Left ventricle myocardium superior (tissue), 1 donor: ENCODE measurements at places on chromosomes 12 and 14.

DNA sequence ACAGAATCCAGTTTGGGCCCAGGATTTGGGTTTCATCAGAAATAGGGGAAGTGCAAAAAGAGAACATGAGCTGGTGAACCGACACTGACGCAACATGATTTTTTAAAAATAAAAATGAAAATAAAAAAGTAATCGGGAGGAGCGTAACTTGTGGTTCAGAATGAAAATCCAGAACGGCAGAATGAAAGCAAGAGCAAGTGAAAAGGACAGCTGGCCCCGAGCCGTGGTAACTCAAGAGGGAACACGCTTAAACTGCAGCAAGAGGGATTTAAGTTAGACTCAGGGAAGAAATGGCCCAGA, 1.6 kb downstream of the SLC6A12 start:
- no peak for DNase-seq

DNA sequence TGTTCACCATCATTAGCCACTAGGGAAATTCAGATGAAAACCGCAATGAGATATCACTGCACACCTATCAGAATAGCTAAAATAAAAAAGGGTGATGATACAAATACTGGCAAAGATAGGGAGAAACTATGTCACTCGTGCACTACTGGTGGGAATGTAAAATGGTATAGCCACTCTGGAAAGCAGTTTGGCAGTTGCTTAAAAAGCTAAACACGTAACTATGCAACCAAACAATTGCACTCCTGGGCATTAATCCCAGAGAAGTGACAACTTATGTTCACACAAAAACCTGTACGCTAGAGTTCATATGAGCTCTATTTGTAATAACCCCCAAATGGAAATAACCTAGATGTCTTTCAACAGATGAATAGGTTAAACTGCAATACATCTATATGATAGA, 35.4 kb downstream of the GPR135 start:
- no peak for DNase-seq

DNA sequence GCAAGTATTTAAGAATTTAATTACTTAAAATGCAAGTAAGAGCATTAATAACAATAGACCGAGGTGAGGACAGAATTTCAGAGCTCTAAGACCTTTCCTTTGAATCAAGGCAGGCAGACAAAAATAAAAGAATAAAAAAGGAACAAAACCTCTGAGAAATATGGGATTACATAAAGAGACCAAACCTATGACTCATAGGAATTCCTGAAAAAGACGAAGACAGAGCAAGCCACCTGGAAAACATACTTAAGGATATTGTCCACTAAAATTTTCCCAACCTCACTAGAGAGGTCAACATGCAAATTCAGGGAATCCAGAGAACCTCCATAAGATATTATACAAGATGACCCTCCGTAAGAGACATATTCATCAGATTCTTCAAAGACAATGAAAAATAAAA, 325.1 kb downstream of the AEBP2 start:
- no peak for DNase-seq

- no peak for DNase-seq
These were observed 130.6 kb downstream of the RALGAPA1 start for GRCh38 chr14:35678403-35679028.

DNA sequence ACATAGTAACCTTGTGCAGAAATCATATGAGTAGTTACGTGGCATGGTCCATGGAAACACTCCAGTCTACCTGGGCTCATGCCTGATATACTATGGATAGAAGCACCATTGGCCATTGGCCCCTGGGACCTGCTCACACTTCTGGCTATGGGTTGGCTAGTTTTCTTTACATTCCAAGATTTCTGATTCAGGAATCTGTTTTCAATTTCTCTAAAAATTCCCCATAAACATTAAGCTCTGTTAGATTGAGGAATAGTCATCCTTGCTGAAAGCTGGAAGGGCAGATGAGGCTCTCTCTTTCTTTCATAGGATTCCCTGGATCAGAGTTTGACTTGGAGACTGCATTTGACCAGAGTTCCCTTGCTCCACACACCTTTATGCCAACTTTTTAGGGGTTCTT, 37.3 kb upstream of the RAP1B start:
- DNase-seq = no peak

DNA sequence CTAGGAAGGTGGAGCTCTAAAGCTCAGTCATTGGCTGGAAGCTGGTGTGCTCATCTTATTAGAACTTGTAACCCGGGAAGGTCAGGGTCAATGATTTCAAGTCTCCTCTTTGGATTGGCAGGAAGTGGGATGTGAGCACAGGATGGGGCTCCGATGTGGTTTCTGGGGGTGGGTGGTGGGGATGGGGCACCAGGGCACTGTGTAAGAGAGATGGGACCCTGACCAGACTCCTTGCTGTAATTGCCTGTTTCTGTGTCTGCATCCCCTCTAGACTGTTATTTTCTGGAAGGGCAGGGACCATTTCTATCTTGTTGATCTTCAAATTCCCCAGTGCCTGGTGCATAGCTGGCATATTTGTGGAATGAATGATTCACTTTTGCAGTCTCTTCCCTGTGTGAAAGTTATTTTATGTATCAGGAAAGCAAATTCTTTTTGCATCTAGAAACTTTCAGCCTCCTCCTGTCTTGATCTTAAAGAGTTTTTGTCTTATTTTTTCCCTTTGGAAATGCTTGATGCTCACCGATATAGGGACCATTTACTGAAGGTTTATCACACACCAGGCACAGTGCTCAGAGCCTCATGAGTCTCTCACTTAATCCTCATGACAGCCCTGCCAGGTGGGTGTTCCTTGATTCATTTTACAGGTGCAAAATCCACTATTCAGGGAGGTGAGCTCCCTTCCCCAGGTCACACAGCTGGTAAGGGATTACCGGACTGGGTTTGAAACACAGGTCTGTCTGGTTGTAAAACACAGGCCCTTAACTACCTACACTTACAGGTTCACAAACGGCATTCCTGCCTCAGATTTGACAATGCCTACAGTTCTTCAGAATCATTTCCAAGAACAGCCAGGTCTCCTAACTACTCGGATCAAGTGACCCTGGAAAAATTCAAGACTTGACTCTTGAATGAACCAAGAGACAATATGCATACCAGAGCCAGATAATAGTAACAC, 86.9 kb upstream of the IGF1 start:
- no peak for DNase-seq
